ENCODE measurements at places on chromosomes 12 and 14.

DNA sequence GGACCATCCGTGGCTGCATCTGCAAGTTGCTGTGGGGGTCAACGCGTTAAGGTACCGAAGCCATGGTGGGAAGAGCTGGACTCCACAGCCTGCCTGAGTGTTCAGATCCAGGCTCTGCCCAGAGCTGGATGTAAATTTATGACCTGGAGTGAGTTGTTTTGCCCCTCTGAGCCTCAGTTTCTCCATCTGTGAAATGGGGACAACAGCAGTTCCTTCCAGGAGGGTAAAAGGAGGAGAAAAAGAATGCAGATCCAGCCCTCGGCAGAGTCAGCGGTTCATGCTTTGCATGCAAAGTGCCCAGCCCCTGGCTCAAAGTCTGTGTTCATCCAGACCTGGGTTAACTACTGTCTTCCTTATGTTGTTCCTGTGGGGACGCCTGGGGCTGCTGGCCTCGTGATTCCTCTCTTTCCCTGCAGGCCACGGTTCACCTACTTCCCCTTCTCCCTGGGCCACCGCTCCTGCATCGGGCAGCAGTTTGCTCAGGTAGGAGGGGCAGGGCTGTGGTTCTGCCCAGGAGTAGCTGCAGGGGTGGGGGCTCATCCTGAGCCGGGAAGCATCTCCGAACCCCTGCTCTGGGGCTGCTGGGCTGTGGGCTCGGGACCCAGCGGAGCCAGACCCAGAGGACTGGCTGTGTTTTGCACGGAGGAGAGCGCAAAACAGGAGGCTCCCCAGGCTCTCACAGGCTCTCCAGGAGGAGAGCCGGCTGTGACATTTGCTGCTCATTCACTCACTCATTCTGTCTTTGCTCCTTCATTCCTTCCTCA lies 41.9 kb downstream of the CYP46A1 start:
- DNase-seq, result no peak

DNA sequence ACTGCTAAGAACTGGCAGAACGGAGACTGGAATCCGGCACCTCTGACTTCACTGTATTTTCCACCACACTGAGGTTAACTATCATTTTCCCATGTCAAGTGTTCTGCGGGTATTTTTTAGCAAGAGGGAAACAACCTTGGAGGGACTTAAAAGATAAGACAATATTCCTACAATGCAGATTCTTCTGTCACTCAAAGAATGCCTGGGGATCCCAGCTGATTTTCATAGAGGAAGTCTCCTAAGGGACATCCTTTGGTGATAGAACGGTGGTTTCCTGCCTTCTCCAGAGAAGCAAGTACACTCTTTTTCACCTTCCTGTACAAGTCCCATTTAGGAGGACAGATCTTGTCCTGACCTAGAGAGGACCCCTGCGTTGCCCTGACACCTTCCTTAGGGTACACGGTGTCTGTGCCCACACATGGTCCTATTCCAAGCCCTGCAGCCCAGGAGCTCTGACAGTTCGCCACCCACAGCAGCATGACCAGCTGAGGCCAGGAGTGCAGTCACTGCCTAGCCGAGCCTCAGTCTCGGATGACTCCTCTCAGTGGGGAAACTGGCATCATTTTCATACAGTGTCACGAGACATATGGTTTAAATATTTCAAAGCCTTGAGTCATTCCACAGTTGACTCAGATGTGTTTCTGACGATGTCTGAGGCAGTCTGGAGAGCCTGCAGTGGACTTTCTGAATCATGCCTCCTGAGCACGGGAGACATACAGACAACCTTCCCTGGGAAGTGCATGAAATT lies 181.3 kb upstream of the FKBP4 start:
- peak; percentile 82 for DNase-seq

GRCh38 chr12:87853448-87854003 lies 175.7 kb downstream of the C12orf50 start:
- no peak for DNase-seq

DNA sequence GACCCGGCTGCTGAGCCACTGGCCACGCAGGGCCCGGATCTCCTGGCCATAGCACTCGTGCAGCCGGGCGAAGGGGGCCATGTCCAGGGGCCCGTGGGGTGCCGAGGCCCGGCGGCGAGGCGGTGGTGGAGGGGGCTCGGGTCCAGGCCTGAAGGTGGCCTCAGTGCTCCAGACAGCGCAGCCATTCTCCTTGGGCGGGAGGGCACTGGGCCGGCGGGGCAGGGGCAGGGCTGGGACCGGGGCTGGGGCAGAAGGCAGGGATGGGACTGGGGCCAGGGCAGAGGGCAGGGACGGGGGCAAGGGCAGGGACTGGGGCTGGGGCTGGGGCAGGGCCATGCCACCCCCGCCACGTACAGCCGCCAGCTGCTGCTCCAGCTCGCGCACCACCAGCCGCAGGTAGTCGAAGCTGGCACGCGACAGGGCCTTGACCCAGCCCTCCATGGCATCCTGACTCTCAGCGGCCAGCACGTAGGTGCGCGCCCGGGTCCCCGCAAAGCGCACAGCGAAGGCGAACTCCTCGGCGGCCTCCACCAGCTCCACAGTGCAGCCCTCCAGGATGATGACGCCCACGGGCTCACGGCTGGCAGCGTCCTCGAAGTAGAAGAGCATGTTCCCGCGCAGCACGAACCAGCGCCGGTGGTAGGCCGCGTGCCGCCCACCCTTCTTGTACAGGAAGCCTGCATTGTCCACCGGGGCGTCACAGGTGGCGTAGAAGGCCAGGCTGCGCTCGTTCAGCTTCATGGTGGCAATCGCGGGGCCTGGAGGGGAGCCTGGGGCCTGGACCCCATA lies 6.0 kb downstream of the PHETA1 start:
- no peak for DNase-seq

DNA sequence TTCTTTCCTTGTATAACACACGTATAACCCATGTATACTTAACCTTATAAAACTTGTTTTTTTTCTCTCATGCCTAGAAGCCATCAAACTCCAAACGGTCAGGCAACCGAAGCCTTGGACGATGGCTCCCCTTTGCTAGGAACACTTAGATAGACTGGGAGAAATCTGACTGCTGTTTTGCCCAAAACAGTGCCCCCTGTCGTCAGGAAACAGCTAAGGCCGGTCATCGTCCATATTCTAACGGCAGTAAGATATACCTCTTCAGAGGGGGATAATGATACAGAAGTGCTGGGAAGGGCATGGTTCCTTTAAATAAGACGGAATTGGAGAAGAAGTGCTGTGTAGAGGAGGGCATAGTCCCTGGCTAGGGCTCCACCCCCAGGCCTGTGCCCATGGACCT lies 130.5 kb downstream of the SLC41A2 start:
- DNase-seq, result no peak

GRCh38 chr12:3035815-3036702 lies 41.1 kb upstream of the TSPAN9 start:
- DNase-seq, result no peak

DNA sequence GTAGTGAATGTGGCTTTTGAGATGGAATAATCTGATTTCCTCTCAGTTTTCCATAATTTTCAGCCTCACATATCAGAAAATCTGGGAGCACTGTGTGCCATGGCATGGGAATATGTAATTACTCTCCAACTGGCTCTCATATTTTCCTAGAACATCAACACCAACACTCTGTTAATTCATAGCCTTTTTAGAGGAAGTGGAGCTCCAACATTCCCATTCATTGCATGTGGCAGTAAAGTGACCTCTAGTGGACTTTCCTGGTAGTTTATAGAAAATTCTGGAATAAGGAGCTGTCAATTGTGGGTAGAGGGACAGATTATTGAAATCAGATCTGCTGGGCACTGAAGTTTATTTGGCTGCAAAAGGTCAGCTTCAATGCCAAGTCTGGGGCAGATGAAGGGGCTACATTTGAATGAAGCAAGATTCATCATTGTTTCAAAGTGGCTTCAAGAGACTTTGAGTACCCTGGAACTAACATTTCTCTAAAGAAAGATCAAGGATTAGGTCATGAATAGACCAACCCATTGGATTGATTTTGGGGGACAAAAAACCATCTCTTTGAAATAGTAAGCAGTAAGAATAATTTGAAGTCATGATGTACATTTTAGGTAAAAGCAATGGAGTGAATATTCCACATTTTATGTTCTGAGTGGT lies 23.6 kb upstream of the USP44 start:
- peak; percentile 10 for DNase-seq

DNA sequence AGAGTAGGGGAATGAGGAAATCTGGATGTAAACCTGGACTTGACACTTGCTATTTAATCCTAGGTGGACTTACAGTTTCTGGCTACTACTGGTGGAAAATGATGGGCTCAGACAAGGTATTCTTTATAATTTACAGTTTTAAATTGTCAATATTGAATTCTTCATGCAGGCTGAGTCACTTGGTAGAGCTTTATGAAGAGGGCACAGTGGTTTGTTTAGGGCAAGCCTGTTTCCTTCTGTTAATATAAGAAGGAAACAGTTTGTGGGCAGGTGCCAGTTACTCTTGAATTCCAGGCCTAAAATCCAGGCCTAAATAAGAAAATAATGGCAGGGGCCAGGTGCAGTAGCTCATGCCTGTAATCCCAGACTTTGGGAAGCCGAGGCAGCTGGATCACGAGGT lies 355.8 kb upstream of the RGS6 start:
- DNase-seq, result no peak

- peak; percentile 15 for DNase-seq
These were observed 209.7 kb downstream of the ATXN7L3B start for GRCh38 chr12:74747305-74747704.
